Coronary artery (tissue), 2 donors: ENCODE measurements at places on chromosomes 12 and 14.

GRCh38 chr12:43812926-43813325, 6.8 kb upstream of the TWF1 start:
- no peak for DNase-seq

DNA sequence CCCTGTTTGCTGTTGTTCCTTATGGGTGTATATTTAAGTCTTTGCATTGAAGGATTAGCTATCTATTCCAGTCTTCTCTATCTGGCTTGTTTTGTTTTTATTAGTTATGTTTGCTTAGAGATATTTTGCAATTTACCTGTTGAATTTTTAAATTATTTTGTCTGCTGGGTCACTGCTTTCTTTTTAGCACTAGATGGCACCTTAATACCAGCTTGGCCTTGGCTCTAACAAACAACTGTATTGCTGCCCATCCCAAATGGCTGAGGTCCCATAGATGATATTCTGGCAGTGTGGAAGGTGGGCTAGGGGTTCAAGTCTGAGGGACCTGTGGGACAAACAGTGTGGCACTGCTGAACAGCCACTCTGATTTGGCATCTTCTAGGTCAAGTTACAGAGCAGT, 144.0 kb upstream of the FBXO33 start:
- no peak for DNase-seq

GRCh38 chr12:101204602-101205304, 5.3 kb downstream of the SLC5A8 start:
- DNase-seq: no peak

DNA sequence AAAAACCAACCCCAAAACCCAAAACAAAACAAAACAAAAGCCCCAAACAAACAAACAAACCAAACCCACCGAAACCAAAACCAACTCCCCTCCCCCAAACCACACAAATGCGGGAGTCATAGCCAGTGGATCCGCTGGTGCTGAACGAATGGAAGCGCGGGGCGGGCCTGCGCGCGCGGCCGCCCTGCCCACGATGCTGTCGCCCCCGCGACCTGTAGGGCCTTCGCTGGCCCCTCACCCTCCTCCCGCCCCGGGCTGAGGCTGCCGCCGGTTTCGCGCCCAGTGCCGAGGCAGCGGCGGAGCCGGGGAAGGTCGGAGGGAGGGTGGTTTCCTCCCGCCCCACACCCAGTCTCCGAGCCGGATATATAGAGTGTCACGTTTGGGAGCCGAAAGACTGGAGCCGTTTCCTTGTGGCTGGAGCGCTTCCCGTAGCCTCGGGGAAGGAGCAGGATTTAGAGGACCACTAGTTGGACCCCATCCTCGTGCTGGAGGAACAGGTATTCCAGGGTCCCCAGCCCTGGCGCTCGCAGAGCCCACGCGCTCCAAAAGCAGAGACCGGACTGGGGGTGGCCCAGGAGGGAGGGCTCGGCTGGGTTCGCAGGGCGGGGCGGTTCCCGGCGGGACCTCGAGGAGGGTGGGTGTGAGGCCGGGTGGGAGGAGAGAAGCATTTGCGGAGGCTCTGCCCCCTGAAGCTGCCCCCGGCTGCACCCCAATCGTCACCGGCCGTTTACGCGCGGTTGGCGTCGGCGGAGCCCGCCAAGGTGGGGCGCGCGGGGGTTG, at the start of gene FAR2:
TSS of gene FAR2 (plus strand) at position 368 of the 780 bp plus-strand sequence. CDS start 121,172 bp downstream, outside the sequence.
- DNase-seq: no peak

DNA sequence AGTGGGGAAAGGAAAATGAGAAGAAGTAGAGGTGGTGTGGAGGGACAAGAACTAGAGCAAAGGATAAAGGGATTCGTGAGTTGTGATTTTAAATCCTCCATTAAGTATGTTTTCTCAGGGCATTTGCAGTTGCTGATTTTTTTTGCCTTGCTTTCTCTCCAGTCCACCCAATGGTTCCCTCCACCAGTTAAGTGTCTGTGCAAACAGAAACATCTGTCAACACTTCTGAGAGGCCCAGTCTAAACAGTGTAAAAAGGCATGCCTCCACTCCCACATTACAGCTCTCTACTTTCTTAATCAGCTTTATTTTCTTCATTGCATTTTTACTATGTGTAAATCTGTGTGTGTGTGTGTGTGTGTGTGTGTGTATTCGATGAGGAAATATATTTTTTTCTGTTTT, 141.2 kb downstream of the PPFIA2 start:
- no peak for DNase-seq

- no peak for DNase-seq
These were observed 1359.5 kb downstream of the AACS start for GRCh38 chr12:126424696-126425095.

DNA sequence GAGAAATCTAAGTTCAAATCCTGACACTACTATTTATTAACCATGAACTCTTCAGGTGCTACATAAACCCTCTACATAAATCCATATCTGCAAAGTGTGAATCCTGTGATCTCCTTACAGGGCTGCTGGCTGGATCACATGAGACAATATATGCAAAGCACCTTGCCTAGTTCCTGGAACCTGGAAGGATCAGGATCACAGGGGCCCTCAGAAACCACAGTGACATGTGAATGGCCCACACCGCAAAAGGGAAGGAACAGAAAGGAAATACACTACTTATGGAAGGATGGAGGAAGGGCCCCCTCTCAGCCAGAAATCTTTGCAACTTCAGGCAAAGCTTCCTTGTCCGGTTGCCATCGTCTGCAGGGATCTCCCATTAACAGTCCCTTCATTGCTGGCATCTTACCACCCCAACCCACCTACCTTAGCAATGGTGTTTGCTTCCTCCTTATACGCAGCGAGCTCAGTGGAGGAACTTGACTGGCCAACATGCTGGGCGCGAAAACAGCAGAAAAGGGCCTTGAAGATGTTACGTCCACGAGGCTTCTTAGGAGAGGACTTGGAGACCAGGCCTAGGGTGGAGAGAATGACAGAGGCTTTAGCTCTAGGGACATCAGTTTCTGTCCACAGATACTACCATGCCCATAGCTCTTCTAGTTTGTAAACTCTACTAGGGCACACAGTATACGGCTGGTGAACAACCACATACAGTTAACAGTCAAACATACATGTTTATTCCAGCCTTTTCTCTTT, 10.7 kb upstream of the AVIL start:
- DNase-seq: no peak

DNA sequence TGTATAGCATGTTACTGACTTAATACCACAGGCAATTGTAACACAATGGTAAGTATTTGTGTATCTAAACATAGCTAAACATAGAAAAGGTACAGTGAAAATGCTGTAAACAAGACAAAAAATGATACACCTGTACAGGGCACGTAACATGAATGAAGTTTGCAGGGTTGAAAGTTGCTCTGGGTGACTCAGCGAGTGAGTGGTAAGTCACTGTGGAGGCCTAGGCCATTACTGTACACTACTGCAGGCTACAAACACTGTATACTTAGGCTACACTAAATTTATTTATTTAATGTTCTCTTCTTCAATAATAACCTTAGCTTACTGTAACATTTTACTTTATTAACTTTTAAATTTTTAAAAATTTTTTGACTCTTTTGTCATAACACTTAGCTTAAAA, 158.4 kb downstream of the IPO8 start:
- no peak for DNase-seq

- DNase-seq: no peak
These were observed 86.5 kb downstream of the SLC25A47 start for GRCh38 chr14:100409651-100410050.

GRCh38 chr12:264269-264668, 1.6 kb upstream of the SLC6A13 start:
- DNase-seq: no peak

DNA sequence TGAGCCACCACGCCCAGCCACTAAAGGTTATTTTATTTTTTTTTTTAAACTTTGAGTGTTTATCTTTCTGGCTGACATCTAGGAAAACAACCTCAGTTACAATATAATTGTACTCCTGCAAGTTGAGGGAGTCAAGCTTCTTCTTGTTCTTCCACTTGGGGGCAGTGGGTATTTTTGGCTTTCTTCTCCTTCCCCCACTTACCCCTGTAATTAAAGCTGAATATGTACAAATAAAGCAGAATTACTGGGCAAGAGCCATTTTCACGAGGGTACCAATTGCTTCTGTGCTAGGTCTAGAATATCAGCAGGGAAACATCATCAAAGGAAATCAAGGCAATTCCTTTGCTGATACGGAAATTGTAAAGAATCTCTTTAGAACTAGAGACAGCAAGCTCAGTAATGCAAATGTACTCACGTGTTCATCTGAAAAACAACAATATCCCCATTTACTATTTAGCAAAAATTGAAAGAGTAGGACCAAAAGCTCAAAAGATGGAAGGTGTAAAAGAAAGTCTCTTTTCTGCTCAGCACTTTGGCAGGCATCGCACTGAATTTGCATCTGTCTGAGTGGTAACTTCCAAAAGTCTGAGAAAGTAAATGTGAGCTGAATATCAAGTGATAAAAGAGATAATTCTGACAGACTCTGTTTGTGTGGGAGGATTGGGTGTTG, 72.8 kb downstream of the TAOK3 start:
- no peak for DNase-seq

DNA sequence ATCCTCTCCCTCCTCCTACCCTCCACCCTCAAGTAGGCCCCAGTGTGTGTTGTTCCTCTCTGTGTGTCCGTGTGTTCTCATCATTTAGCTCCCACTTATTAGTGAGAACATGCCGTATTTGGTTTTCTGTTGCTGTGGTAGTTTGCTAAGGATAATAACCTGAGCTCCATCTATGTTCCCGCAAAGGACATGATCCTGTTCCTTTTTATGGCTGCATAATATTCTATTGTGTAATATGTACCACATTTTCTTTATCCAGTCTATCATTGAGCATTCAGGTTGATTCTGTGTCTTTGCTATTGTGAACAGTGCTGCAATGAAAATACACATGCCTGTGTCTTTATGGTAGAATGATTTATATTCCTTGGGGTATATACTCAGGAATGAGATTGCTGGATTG, 30.5 kb downstream of the JDP2 start:
- no peak for DNase-seq

GRCh38 chr12:92866418-92866817, 62.7 kb downstream of the EEA1 start:
- no peak for DNase-seq

GRCh38 chr12:59833408-59833807, 237.6 kb downstream of the SLC16A7 start:
- no peak for DNase-seq

- no peak for DNase-seq
These were observed 21.9 kb upstream of the ISM2 start for GRCh38 chr14:77520555-77520954.

- DNase-seq: no peak
These were observed 130.6 kb upstream of the MYF6 start for GRCh38 chr12:80576641-80577418.

DNA sequence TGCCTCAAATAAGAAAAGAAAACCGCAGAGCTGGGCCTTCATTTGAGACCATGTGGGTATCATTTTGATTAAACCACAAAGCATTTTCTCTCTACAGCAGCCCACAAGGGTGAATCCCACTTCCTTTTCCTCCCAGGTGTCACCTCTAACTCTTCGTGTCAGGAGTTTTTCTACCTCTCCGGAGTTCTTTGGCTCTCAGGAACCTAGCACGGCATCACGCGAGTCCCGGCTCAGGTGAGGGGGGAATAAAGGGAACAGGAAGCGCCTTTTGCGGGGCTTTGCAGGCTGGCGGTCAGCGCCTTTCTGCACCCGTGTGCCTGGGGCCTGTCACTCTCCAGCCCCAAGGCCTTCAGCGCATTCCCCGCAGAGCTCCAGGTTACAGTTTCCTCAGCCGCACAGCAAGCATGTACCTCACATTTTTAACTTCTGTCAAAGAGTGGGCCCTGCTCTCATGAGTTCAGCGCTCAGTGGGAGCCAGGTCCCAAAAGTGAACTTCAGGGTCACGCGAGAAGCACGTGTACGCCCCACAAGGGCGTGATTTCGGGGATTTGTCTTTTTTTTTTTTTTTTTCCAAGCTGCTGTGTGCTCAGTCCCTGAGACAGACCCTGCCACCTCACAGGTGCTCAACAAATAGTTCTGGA, 740 bp upstream of the PRPF40B start:
- DNase-seq: peak; percentile 73

DNA sequence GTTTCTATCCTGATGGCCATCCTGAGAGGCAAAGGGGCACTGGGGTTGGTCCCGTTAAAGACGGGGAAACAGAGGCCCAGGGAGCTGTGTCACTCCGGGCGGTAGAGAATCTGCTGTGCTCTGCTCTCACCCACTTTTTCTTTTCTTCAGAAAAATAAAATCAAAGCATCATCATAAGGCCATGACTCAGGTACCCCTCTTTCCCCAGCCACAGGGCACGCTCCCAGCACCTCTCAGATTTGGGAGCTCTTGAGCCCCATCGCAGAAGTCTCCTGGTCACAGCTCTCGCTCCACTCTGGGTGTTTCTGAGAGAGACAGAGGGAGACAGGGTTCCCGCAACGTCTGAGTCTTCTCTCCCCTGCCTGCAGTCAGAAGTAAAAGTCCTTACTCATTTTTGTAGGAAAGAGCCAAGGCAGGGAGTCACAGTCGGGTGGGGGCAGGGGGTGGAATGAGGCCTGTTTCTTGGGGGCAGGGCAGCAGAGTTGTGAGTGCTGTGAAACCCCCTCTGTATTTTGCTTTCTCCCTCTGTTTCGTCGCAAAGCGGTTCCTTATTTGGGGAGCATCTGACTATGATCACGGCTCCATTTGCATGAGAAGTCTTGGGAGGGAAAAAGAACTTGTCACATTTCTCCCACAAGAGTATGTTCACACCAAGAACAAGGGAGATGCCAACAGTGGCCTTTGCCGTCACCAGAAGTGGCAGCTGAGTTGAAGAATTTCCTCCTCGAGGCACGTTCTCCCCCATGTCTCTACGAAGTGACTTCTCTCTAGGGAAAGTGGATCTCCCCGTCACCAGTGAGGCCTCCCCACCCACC, 139.0 kb downstream of the BCL11B start:
- peak; percentile 55 for DNase-seq

DNA sequence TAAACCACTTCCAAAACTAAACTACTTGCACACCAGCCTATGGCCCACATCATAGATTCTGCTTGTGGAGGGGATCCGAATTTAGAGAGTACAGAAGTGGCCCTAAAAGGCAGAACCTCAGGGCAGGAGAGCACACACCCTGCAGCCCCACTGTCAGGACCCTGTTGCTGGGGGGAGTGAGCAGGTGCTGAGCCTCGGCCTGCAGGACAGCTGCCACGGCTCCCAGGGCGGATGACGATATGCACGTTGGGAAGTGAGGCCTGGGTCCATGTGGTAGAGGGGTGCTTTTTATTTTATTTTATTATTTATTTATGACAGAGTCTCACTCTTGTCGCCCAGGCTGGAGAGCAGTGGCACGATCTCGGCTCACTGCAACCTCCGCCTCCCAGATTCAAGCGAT, 73.5 kb downstream of the TNFAIP2 start:
- DNase-seq: peak; percentile 59

DNA sequence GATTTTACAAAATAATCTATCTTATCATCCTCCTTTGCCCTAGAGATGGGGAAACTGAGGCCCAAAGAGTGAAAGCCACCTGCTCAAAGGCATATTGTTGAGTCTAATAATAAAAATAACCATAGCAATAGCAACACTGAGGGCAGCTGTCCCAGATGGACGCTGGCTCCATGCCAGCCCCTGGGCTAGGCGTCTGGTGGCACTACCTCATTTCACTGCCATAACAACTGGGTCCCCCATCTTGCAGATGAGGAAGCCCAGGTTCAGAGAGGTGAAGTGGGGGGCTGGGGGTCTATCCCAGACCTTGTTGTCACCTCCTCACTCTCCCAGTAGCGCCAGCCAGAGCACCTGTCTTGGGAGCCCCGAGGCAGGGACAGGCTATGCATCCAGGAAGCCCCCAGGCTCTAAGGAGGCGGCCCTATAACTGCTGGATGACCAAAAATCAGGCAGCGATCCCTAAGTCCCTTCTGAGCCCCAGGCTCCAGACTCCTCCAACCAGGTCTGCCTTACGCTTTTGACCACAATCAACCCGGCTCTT, 12.8 kb downstream of the BDKRB2 start:
- no peak for DNase-seq
